Left ventricle myocardium superior (tissue), 1 donor: ENCODE measurements at places on chromosomes 7 and 10. TPM values are rescaled to one million over a fixed set of nuclear protein-coding genes. Genes with fewer than 3 reads are reported as not detected.

- DNase-seq = no peak
Observed at GRCh38 chr7:74356589-74357315, 67.5 kb downstream of the CLIP2 start.

The TUBAL3 gene
- 0.12 TPM for total RNA-seq

- no peak for DNase-seq
Observed at GRCh38 chr7:32569388-32570289, 74.3 kb downstream of the AVL9 start.

The CCDC3 gene
- 2.4 TPM for total RNA-seq

The ZNF438 gene
- 13.9 TPM for total RNA-seq

The LRGUK gene
- total RNA-seq = 0.20 TPM

DNA sequence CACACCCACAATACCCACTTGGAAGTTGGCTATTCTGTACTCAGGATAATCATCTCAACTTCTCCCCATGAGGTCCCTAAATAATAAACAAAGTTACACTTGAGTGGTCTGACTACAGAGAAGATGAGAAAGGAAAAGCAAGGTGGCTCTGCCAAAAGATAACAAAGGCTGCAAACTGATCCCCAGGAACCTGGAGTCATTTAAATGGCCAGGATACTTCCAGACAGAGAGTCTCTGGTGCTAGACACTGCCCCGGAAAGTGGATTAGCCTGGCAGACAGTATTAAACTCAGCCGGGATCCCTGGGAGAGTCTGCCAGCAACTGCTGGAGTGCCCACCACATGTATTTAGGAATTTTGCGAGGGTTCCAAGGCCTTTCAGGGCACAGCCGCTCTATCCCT, 93.7 kb downstream of the DGKI start:
- DNase-seq = no peak

- DNase-seq = no peak
Observed at GRCh38 chr10:64458306-64458705, 937.1 kb downstream of the REEP3 start.

DNA sequence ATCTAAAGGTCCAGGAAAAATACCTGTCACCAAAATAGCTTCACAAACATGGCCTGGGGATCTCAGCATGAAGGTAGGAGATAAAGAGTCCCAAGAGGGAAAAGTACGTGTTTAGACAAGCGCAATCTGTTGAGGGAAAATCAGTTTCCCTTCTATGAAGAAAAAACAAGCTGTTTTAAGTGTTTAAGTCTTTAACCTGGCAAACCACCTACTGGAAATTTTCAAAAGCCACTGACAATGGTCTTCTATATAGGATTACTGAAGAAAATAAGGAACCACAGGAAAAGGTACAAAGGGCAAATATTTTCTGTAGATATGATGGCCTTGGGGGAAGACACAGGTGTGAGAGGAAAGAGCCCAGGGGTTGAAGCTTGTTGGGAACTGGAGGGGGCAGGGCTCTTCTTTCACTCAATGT, 21.2 kb downstream of the ALDH18A1 start:
- DNase-seq = no peak

GRCh38 chr10:110865186-110865808, 6.4 kb upstream of the PDCD4 start:
- DNase-seq = no peak

The TMEM236 gene
- 0.30 TPM for total RNA-seq

DNA sequence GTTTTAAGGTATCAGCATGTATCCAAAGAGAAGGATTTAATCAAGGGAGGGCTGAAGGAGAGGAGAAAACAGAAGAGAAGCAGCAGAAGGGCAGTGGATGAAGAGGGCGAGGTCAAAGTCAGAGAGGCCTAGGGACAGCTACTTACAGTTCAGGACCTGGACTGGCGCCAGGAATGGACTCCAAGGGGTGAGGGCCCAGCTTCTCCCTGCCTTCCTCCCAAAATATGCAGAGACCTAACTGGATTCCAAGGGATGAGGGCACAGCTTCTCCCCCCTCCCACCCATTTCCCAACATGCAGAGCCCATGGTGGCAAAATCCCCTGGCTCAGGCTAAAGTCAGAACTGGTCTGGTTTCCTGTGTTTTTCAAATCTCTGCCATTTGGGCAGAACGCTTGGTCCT, 3.4 kb upstream of the TCF7L2 start:
- peak; percentile 50 for DNase-seq

DNA sequence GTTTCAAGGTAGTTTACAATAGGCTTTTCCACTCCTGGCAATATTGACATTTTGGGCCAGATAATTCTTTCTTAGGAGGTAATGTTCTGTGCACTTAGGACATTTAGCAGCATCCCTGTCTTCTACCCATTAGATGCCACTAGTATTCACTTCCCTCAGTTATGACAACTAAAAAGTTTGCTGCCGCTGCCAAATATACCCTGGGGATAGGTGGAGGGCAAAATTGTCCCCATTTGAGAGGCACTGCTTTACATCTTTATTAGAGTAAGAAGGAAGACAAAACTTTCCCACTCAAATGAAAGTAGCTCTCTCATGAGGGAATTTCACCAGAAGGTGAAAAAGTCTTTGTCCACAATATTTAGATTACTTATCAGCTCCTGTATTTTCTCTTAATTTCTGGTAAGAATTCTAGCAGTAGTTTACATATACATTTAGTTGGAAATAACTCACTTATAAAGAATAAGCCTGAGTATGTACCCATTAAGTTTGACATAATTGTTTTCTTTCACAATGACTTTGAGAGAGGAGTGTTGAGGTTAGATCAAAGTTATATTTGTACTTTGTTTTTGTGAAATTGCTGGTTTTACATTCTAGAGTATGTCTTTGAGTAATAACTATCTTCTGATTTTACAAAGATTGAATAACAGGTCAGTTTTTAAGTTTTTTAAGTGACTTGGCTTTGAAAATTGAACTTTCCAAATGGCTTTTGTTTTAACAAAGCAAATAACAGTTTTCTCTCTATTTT, 46.0 kb downstream of the HELLS start:
- DNase-seq = no peak

GRCh38 chr7:99693427-99694200, 13.8 kb upstream of the CYP3A5 start:
- no peak for DNase-seq

DNA sequence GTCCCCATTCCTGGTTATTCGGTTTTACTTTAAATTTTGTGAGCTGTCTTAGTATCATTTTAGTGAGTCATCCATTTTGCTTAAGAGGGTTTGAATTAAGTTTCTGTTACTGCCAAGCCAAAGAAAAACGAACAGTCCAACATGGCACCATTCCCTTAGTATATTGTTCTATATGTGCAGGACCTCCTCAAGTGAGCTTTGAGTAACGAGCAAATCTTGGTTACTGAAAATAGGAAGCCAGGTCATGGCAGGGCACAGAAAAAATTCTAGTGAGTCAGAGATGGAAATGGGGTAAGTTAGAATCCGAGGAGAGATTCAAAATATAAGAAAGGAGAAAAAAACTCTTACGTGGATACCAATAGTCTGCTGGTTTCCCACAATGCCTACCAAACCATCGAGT, 292.9 kb downstream of the BAMBI start:
- no peak for DNase-seq

The CTAGE15 gene
- 0.15 TPM for total RNA-seq

DNA sequence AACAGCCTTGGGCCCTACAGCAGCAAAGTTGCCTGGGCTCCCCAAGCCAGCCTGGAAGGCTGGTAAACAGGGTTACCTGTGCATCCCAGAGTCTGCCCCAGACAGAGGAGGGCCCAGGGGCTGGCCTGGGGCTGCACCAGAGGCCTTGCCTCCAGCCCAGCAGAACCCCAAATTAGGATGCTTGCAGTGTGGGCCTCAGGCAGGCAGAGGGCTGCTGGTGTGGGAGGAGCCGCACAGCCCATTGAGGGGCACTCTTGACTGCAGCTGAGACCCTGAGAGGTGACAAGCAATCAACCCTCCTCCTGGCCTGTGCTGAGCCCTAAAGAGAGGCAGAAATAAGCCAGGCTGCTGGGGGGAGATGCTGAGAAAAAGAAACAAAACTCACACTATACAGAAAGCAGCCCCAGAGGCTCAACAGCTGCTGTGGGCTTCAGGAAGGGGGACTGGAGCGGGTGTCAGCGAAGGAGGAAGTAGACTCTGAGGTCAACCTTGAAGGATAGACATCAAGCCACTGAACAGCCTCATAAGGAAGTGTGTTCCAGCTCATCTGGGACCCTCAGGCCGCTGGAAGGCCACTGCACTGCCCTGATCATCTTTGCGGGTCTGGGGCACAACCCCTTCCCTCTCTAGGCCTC, 6.6 kb downstream of the AIFM2 start:
- no peak for DNase-seq

The ZFAND2A gene
- 5.9 TPM for total RNA-seq

The STAG3 gene
- 0.74 TPM for total RNA-seq

GRCh38 chr7:16744518-16745250, 8.9 kb upstream of the TSPAN13 start:
- no peak for DNase-seq

The SPDYE2B gene
- not detected for total RNA-seq

DNA sequence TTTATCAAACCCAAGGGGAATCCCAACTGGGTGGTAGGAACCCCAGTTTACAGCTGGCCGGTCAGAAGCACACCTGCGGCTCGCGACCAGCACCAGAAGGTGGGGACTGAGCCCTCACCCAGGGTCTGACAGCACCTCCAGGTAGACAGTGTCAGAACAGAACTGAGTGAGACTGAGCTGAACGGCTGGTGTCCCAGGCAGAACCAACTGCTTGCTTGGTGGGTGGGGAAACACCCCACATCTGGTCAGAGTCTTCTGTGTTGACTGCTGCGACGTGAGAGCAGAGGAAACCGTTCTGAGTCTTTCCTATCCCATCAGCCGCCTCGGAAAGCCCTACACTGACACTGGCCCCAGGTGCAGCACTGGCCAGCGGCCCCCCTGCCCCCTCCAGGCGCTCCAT, 160.7 kb downstream of the MAD1L1 start:
- DNase-seq = no peak

GRCh38 chr10:128440513-128441160, 314.4 kb upstream of the MKI67 start:
- DNase-seq = no peak

The HOXA10 gene
- total RNA-seq = not detected

The NUDT13 gene
- total RNA-seq = 4.5 TPM

The MRC1 gene
- 26.7 TPM for total RNA-seq

- no peak for DNase-seq
Observed at GRCh38 chr10:77618117-77618516, 19.5 kb downstream of the KCNMA1 start.

- DNase-seq = no peak
Observed at GRCh38 chr7:16999541-17000267, 117.9 kb upstream of the AGR3 start.

DNA sequence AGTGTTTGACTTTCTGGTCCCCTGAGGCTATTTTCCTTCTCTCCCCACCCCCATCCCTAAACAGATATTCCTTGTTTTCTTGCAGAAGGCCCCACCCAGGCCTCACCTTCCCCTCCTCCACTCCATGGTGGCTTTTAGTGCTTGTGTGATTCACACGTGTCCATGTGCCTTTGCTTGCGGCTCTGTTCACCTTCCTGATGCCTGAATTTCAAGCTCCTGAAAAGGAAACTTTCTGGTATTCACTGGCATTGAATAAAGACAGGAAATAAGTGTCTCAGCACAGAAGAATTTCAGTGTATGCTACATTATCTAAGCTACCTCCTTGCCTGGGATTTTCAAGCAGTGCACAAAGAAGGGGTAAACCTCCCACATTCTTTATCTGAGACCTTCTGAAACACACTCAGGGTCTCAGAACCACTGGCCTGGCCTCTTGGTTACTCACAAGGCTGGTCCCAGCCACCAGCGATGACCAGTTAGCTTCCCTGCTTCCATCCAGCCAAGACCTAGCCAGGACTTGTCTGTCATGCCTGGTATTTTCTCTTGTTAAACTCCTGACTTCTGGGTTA, 17.2 kb upstream of the UBE2H start:
- no peak for DNase-seq

GRCh38 chr7:153097511-153098201, 338.1 kb downstream of the ACTR3B start:
- DNase-seq = no peak

DNA sequence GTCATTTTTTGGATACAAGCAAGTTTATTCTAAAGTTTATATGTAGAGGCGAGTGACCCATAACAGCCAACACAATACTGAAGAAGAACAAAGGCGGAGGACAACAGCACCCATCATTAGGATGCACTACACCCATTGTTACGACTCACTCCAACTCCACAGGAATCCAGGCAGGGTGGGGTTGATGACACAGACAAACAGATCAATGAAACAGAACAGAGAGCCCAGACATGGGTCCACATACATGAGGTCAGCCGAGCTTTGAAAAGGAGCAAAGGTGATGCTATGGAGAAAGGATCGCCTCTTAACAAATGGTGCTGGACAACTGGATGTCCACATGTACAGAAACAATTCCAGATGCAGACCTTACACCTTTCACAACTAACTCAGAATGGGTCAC, 426.4 kb downstream of the PTPRN2 start:
- no peak for DNase-seq

DNA sequence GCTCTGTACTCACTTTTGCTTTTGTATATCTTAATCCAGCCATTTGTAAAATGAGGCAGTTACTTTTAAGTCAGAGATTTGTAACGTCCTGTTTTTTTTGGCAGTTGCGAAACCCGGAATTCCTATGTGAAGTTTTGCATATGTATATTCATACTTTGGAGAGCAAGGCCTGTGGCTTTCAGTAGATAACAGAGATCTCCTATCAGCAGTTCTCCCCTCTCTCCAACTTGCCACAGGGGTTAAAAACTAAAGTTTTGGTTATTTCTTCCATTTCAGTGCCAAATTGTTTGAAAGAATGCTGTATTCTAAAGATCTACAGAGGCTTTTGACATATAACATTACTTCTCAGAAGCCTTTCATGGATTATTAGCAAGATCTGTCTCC, 102.4 kb downstream of the EXOC4 start:
- no peak for DNase-seq

DNA sequence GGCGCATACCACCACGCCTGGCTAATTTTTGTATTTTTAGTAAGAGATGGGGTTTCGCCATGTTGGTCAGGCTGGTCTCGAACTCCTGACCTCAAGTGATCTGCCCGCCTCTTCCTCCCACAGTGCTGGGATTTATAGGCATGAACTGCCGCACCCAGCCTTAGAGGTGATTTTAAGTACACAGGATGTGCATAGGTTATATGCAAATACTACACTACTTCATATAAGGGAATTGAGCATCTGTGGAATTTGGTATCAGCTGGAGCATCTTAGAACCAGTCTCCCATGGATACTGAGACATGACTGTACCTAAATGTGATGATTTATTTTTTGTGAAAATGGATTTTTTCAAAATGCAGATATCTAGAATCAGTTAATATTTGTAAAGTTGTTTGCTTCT, 21.1 kb downstream of the WAC start:
- no peak for DNase-seq
